ENCODE measurements at places on chromosomes 5 and 9. TPM values are rescaled to one million over a fixed set of nuclear protein-coding genes. Genes with fewer than 3 reads are reported as not detected.

GRCh38 chr9:116064970-116065369 lies 88.6 kb upstream of the PAPPA start:
- no peaks in the 10 kb centered on the region for H3K27me3 ChIP-seq
- H3K4me3 ChIP-seq: no peak overlapping the region
- no peak overlapping the region for H3K27ac ChIP-seq
- no peaks in the 10 kb centered on the region for H3K36me3 ChIP-seq

GRCh38 chr5:39783756-39784421 lies 359.1 kb upstream of the DAB2 start:
- no peak for DNase-seq
- no peaks in the 10 kb centered on the region for H3K36me3 ChIP-seq
- no peaks in the 10 kb centered on the region for H3K4me1 ChIP-seq

GRCh38 chr5:146466521-146467349 lies 19.6 kb downstream of the TCERG1 start:
- DNase-seq: no peak
- no peaks in the 10 kb centered on the region for H3K27me3 ChIP-seq
- H3K27ac ChIP-seq: no peak overlapping the region
- no peak overlapping the region for H3K4me3 ChIP-seq
- H3K4me1 ChIP-seq: peaks cover 4% of the 10 kb centered on the region
- peaks cover 22% of the 10 kb centered on the region for H3K36me3 ChIP-seq

DNA sequence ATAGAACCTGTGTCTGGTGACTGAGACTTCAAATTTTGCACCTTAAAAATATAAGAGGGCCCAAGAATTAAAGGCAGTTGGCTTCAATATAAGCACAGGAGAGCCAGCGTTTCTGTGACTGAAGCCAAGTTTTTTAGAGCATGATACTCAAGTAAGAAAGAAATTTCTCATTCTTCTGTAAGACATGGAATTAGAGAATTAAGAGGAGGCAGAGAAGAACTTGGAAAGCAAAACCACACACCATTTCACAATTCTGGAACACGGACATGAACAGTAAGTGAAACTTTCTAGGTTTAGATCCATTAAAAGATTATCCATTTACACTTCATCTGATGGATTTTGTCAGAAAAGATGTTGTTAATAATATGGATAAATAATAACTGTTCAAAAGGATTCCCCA lies 8.9 kb upstream of the AGXT2 start:
- H3K27me3 ChIP-seq: no peaks in the 10 kb centered on the region
- H3K4me3 ChIP-seq: no peak overlapping the region
- no peak overlapping the region for H3K27ac ChIP-seq

LHX3 gene
- not detected for polyA plus RNA-seq

TRAF1 gene
- polyA plus RNA-seq: 1.2 TPM
